ENCODE measurements at places on chromosomes 4 and X.

DNA sequence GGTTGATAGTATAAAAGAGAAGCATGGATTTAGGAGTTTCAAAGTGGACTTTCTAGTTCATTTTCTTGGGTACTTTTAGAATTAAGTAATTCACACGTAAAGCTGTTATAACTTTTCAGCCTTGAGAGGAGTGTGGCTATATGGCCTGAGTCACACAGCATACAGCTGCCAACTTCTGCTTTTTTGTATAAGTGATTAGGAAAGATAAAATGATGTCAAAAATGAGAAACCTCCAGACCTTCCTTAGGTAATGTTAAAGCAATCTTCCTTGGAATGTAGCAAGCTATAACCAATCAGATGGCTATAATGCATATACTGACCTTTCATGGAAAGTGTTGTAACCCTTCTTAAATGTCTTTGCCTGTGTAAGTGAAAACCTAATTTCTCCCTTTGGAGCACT lies 39.2 kb downstream of the RAB40AL start:
- no peak for DNase-seq

DNA sequence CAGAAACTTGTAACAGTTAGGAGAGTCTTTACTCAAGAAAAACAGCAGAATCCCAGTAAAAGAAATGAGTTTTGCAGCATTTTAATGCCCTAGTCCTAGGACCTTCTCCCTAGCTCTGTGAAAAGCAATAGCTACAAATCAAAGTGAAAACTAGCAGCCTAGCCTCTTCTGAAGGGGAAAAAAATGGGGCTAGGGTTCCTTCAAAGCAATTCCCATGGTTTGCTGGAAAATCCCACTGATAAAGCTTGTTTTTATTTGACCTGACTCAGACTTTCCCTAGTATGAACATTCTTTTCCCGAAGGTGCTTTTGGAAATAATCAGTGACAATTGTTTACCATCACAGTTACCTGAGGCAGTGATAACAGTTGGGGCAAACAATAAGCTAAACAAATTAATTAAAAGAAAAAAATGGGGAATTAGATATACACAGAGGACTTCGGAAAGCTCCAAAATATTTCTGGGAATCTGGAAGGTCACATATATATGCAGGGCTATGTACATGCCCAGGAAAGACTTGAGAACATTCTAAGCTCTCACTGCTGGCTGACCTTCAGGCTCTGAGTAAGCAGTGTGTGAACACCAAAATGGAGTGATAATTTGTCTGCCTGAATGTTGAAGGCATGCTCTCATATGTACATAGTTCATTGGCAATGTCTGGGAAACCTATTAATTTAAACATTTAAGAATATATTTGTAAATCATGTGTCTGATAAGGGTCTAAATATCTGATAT lies 285.9 kb downstream of the KCTD8 start:
- DNase-seq, result no peak

GRCh38 chr4:154310578-154310977 lies 181.0 kb downstream of the DCHS2 start:
- no peak for DNase-seq

GRCh38 chr4:184416913-184417734 lies 57.2 kb downstream of the IRF2 start:
- no peak for DNase-seq

- no peak for DNase-seq
Observed at GRCh38 chr4:963276-964225, 9.8 kb downstream of the DGKQ start.

- DNase-seq, result no peak
Observed at GRCh38 chrX:118530219-118530911, 34.8 kb downstream of the DOCK11 start.

GRCh38 chrX:134000260-134001245 lies 15.2 kb upstream of the GPC3 start:
- no peak for DNase-seq

GRCh38 chr4:168488869-168489274 lies 8.0 kb upstream of the PALLD start:
- DNase-seq, result no peak

GRCh38 chr4:136742333-136742732 lies 790.0 kb downstream of the PCDH18 start:
- no peak for DNase-seq
